Heart left ventricle (tissue), 16 donors: ENCODE measurements at places on chromosomes 7 and 10. TPM values are rescaled to one million over a fixed set of nuclear protein-coding genes. Genes with fewer than 3 reads are reported as not detected.

- DNase-seq, result no peak
- H3K4me1 ChIP-seq, result no peaks in the 10 kb centered on the region
- no peak overlapping the region for H3K4me3 ChIP-seq
- no peaks in the 10 kb centered on the region for H3K27me3 ChIP-seq
- no peak overlapping the region for H3K27ac ChIP-seq
- H3K36me3 ChIP-seq, result peaks cover 37% of the 10 kb centered on the region
Measured at GRCh38 chr7:23691320-23691719, 11.3 kb downstream of the FAM221A start.

Gene C10orf90
- not detected for total RNA-seq

DNA sequence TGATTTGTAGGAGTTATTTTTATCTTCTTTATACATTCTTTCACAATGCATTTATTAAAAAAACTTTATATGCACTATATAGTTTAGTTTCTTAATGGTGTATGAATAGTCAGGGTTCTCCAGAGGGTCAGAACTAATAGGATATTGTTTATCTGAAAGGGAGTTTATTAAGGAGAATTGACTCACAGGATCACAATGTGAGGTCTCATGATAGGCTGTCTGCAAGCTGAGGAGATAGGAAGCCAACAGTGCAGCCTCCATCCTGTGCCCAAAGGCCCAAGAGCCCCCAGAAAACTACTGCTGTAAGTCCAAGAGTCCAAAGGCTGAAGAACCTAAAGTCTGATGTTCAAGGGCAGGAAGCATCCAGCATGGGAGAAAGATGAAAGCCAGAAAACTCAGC, 192.8 kb upstream of the AHR start:
- H3K4me1 ChIP-seq, result no peaks in the 10 kb centered on the region
- no peak for DNase-seq
- no peak overlapping the region for H3K4me3 ChIP-seq
- H3K27me3 ChIP-seq, result no peaks in the 10 kb centered on the region

Gene ZNF277
- total RNA-seq, result 19.0 TPM

GRCh38 chr7:30157204-30157603, 22.4 kb downstream of the MTURN start:
- H3K27me3 ChIP-seq, result no peaks in the 10 kb centered on the region
- no peak for DNase-seq
- H3K4me1 ChIP-seq, result peaks cover 22% of the 10 kb centered on the region
- no peak overlapping the region for H3K4me3 ChIP-seq

Gene HOXA1
- 0.12 TPM for total RNA-seq

DNA sequence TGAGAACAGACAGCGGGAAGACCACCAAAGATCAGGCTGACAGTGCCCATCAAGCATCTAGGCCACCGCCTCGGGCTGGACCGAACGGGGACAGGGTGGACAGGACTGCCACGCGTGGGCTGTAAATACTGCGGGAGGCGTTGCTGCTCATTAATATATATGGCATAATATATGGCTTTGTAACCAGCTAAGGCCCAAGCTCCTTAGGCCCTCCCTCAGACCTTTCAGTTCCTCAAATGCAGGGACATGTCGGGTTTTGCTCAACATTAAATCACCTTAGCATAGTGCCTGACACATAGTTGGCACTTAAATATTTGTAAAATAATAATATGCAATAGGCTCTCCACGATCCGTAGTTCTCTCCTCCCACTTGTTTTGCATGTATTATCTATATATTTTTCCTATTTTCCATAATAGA, 402 bp upstream of the TMEM168 start:
- H3K27me3 ChIP-seq, result no peaks in the 10 kb centered on the region
- no peaks in the 10 kb centered on the region for H3K36me3 ChIP-seq
- H3K4me3 ChIP-seq, result peak overlapping the region; percentile 73
- peaks cover 16% of the 10 kb centered on the region for H3K4me1 ChIP-seq
- peak overlapping the region; percentile 91 for H3K27ac ChIP-seq
- DNase-seq, result no peak

DNA sequence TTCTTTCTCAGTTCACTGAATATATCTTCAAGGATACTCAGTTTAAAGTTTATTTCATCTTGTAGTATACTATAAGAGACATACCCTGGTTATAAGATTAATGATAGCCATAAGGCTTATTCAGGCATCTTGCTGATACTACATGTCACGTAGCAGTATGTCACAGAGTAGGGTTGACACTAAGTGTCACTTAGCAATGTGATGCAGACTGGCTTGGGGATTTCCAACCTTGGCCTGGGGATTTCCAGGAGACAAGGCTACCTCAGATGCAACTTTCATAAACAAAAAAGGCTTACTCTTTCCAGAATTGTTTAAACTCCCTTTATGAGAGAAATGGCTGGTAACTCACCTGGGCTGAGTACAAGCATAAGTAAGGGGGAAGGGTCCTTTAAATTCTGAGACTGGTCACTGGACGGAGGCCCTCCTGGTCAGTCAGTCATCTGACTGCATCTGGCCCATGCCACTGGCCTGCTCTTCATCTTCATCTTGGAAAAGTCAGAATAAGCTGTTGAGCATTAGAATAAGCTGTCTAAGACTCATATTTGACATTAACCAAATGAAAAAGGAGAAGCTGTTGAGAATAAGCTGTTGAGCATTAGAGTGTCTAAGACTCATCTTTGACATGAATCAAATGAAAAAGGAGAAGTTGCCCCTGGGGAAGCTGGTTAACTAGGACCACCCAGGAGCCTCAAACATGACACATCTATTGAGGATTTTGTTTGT, 9.5 kb downstream of the SLC13A1 start:
- H3K4me3 ChIP-seq, result no peak overlapping the region
- H3K36me3 ChIP-seq, result no peaks in the 10 kb centered on the region
- no peak for DNase-seq
- H3K27me3 ChIP-seq, result no peaks in the 10 kb centered on the region
- no peaks in the 10 kb centered on the region for H3K4me1 ChIP-seq
- H3K27ac ChIP-seq, result no peak overlapping the region

- peaks cover 19% of the 10 kb centered on the region for H3K4me1 ChIP-seq
- DNase-seq, result peak; percentile 89
- peak within 1 kb of the TSS; percentile 78 for H3K4me3 ChIP-seq
- peaks cover 13% of the 10 kb centered on the region for H3K36me3 ChIP-seq
Measured at GRCh38 chr10:124744102-124745050, at the start of gene FAM53B. Gene FAM53B, minus strand, starts transcription at chr10:124744378. Its CDS starts 37,665 bp downstream, at chr10:124706713.

- H3K36me3 ChIP-seq, result no peaks in the 10 kb centered on the region
- DNase-seq, result no peak
- H3K27ac ChIP-seq, result no peak overlapping the region
- no peak overlapping the region for H3K4me3 ChIP-seq
- H3K4me1 ChIP-seq, result peaks cover 20% of the 10 kb centered on the region
Measured at GRCh38 chr10:124086787-124087671, 6.4 kb downstream of the CHST15 start.

GRCh38 chr10:110535958-110536891, 31.3 kb upstream of the SMC3 start:
- peak; percentile 44 for DNase-seq
- no peaks in the 10 kb centered on the region for H3K36me3 ChIP-seq
- no peaks in the 10 kb centered on the region for H3K4me1 ChIP-seq
- H3K27ac ChIP-seq, result no peak overlapping the region

GRCh38 chr7:124201768-124202349, 169.0 kb upstream of the TMEM229A start:
- H3K27ac ChIP-seq, result no peak overlapping the region
- H3K4me3 ChIP-seq, result no peak overlapping the region
- no peaks in the 10 kb centered on the region for H3K4me1 ChIP-seq
- H3K27me3 ChIP-seq, result no peaks in the 10 kb centered on the region
- no peak for DNase-seq
